ENCODE measurements at places on chromosomes 11 and 22.

- DNase-seq, result no peak
These were observed 48.7 kb downstream of the IGLL5 start for GRCh38 chr22:22936180-22936914.

- DNase-seq, result no peak
These were observed 26.2 kb downstream of the MTMR2 start for GRCh38 chr11:95897731-95898130.

GRCh38 chr11:108632041-108632704 is 32.7 kb upstream of the DDX10 start:
- DNase-seq, result no peak

DNA sequence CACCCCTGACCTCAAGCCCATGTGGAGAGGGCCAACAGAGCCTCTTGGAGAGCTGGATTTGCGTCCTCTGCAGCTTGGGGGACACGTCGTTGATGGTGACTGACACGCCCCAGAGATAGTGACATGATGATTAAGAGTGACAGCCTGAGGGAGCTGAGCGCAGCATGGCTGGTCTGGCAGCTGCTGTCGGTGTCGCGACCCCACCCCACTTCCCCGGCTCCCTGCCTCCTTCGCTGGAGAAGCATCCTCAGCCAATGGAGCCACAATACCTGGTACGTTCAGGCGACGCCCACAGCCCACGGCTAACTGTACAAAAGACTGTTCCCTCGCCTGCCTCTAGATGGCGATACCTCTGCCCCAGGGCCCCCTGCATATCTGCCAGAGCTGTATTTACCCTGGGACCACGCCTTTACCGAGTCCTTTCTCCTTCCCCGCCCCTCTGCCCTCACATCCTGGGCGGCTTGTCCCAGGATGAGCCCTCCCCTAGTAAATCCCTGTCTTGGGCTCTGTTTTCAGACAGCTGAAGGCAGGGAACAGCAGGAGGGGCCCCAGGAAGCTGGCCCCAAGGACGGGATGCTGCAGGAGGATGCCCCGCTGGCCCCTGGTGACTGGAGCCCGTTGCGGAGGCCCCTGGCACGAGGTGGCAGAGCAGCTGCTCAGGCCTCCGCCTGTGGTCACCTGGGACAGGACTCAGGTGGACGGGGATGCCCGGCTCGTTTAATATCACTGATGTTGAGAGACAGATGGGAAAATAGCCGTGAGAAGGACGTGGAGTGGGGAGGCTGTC is 90.6 kb downstream of the RPS6KA4 start:
- no peak for DNase-seq

- no peak for DNase-seq
These were observed 3.1 kb downstream of the EIF3M start for GRCh38 chr11:32586576-32587190.

GRCh38 chr22:39299829-39300178 is 19.6 kb downstream of the RPL3 start:
- DNase-seq, result no peak

- no peak for DNase-seq
These were observed 148.3 kb upstream of the POU2AF2 start for GRCh38 chr11:111097191-111097590.

- no peak for DNase-seq
These were observed 23.6 kb downstream of the RPS6KA4 start for GRCh38 chr11:64382586-64382985.

GRCh38 chr22:44711690-44712555 is 9.9 kb downstream of the PRR5 start:
- DNase-seq, result no peak

- no peak for DNase-seq
These were observed 61.9 kb upstream of the SORL1-AS1 start for GRCh38 chr11:121514432-121515334.

DNA sequence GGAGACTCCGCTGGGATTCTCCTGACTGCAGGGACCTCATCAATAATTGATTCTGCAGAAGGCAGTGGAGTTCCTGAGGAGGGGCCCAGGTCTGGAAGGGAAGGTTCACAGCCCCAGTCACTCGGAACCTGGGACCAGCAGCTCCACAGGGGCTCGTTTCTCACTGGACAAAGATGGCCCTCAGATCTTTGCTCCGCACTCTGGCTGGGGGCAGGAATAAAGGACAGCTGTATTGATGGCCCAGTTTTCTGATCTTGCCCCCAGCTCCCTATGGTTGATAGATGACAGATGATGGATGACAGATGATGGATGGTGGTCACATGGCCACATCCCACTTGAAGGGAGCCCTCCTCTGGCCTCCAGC is 11.3 kb upstream of the BCR start:
- DNase-seq, result no peak

- no peak for DNase-seq
These were observed 5.9 kb downstream of the OOSP1 start for GRCh38 chr11:59943997-59944714.

Data from cortex of kidney (tissue), 1 donor.